Activated naive CD4-positive, alpha-beta T cell treated with anti-CD3 and anti-CD28 coated beads for 36 hours (primary cell): ENCODE measurements at places on chromosomes 13 and 19. TPM values are rescaled to one million over a fixed set of nuclear protein-coding genes. Genes with fewer than 3 reads are reported as not detected.
A peak's percentile ranks its signal among the peaks of the same experiment; 100 is the strongest.

GRCh38 chr19:17570791-17571190, 15.3 kb downstream of the COLGALT1 start:
- H3K36me3 ChIP-seq = peaks cover 32% of the 10 kb centered on the region
- DNase-seq = no peak
- H3K27me3 ChIP-seq = no peaks in the 10 kb centered on the region
- no peaks in the 10 kb centered on the region for H3K4me1 ChIP-seq
- no peak overlapping the region for H3K27ac ChIP-seq

GRCh38 chr13:78603240-78603957, at the start of gene POU4F1:
TSS of gene POU4F1 (minus strand) at chr13:78603552. CDS start at chr13:78603326, 226 bp downstream.
- no peak within 1 kb of the TSS for H3K27ac ChIP-seq
- H3K4me3 ChIP-seq = peak within 1 kb of the TSS; percentile 73
- DNase-seq = peak; percentile 84
- H3K36me3 ChIP-seq = peaks cover 3% of the 10 kb centered on the region

- H3K27me3 ChIP-seq = peaks cover 46% of the 10 kb centered on the region
Observed at GRCh38 chr19:5392486-5392885, 51.9 kb upstream of the PTPRS start.

- no peaks in the 10 kb centered on the region for H3K27me3 ChIP-seq
- peak; percentile 90 for DNase-seq
- peaks cover 25% of the 10 kb centered on the region for H3K4me1 ChIP-seq
- H3K36me3 ChIP-seq = peaks cover 13% of the 10 kb centered on the region
- H3K4me3 ChIP-seq = peak within 1 kb of the TSS; percentile 98
- peak within 1 kb of the TSS; percentile 96 for H3K27ac ChIP-seq
Observed at GRCh38 chr19:16143399-16144215, at the start of gene HSH2D. TSS of gene HSH2D (plus strand) at chr19:16143685. CDS start at chr19:16148751, 5,066 bp downstream.

DNA sequence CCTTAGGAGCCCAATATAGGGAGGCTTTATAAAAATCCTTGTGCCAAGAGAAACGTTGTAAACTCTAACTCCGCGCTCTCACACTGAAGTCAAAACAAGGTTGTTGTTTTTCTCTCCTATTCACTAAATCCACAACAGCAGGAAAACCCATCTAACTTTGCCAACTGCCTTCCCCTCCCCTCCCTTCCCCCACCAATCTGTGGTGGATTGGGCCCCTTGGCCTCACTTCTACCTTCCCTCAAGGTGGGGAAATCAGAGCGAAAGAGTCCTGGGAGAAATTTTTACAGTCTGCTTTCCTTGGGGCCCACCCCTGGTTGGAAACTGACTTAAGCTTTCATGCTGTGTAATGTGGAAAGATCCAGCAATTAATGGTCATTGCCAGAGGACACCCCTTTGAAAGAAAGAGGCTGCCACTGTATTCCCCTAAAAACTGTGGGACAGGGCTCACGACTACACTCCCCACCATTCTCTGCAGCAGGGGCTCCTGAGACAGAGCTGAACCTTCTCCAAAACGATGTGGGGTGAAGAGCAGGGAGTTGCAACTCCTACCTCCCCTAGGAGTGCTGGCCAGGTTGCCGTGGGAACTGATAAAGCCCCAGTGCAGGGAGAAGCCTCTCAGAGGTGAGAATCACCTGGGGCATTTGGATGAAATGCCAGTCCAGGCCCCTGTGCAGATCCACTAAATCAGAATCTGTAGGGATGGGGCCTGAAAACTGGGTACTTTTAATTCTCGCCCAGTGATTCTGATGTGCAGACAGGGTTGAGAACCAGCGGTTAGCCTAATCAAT, 1.1 kb downstream of the DHRS12 start:
- H3K4me3 ChIP-seq = peak overlapping the region; percentile 92
- H3K4me1 ChIP-seq = peaks cover 54% of the 10 kb centered on the region
- no peaks in the 10 kb centered on the region for H3K27me3 ChIP-seq
- no peak for DNase-seq
- peak overlapping the region; percentile 98 for H3K27ac ChIP-seq
- H3K36me3 ChIP-seq = peaks cover 5% of the 10 kb centered on the region

PIN1 gene
- total RNA-seq = 84.5 TPM

DNA sequence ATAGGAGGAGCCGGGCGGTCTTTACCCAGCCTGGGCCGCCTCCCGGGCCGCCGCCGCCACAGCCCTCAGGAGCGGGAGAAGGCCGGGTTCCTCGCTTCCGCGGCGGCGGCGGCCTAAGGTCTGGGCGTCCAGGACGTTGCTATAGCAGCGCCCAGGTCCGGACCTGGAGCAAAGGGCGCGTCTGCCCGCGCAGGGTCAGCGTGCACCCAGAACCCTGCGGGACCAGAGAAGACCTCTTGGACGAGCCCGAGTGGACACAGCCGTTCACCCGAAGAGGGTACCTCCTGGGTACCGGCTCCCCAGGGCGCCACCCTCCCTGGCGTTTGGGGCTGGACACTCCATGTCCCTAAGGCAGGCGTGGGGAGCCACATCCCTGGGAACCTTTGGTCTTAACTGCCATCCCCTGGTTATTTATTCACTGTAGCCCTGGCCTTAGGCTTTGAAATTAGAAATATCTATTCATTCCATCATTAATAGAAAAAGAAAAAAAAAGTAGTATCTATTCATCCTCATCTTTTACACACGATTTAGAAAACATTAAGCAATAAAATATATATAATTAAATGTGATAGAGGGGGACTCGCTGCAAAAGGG, 2.4 kb downstream of the DZIP1 start:
- no peaks in the 10 kb centered on the region for H3K36me3 ChIP-seq
- H3K4me3 ChIP-seq = no peak overlapping the region
- peaks cover 7% of the 10 kb centered on the region for H3K4me1 ChIP-seq
- peaks cover 39% of the 10 kb centered on the region for H3K27me3 ChIP-seq

GRCh38 chr13:76887076-76887563, 915 bp upstream of the KCTD12 start:
- H3K4me3 ChIP-seq = peak overlapping the region; percentile 81
- H3K27ac ChIP-seq = no peak overlapping the region
- peaks cover 24% of the 10 kb centered on the region for H3K4me1 ChIP-seq
- no peak for DNase-seq
- peaks cover 7% of the 10 kb centered on the region for H3K27me3 ChIP-seq
